ENCODE measurements at places on chromosomes 5 and 9.

- no peak for DNase-seq
Observed at GRCh38 chr9:17134396-17135294, at the start of gene CNTLN. TSS of gene CNTLN (plus strand) at chr9:17135040. CDS start at chr9:17135066, 26 bp downstream.

GRCh38 chr9:27282269-27282668, 14.7 kb downstream of the EQTN start:
- DNase-seq, result no peak

- no peak for DNase-seq
Observed at GRCh38 chr5:111927191-111927590, 170.2 kb upstream of the NREP start.

GRCh38 chr5:143355710-143356109, 47.8 kb downstream of the NR3C1 start:
- DNase-seq, result no peak

DNA sequence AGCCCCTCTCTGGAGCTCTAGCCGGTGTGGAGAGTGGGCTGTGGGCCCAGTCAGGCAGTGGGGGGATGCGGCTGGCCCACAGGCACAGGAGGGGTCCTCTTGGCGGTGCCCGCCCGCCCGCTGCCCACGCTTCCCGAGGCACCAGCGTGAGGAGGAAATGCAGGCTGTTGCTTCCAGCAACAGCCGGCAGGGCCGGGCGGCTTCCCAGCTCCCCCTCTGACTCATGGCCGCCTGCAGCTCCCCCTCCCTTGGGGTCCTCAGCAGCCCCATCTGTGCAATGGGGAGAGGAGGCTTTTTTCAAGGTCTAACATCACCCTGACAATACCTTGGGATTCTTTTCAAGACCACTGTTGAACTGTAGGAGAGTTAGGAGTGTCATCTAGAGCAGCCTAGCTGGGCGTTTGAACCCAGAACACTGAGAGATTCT, 10.4 kb downstream of the CXXC5 start:
- no peak for DNase-seq

DNA sequence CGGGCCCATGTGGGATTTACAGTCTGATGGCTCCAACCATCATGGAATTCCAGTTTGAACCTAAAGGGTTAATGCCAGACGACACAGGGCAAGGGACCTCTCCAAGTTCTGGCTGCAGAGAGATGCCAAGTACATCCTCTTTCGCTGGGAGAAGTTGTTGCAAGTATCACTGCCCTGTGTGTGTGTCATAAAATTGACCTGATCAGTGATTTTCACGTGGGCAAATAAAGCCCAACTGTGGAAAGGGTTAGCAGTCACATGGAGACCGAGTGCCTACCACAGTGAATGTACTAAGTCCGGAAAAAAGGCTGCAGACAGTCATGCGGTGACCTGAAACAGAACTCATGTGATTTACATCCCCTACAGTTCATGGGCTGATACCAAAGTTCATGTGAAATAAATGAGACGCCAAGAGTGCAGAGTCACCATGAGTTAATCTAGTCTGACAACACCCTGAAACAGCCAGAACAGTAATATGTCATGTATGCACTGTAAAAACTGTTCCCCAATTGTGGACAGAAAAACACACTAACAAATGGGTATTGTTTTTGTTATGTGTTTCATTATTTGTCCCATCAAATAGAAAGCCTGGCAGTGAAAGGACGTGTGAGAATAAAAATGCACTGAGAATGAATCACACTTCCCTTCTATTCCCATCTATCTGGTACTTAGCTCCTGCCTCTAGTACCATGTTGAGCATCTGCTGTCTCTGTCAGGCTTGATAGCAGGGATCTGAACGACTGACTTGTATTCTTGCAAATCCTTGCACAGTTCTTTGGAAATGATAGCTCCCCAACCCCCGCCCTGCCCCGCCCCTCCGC, 115.7 kb downstream of the SUSD1 start:
- DNase-seq, result no peak

DNA sequence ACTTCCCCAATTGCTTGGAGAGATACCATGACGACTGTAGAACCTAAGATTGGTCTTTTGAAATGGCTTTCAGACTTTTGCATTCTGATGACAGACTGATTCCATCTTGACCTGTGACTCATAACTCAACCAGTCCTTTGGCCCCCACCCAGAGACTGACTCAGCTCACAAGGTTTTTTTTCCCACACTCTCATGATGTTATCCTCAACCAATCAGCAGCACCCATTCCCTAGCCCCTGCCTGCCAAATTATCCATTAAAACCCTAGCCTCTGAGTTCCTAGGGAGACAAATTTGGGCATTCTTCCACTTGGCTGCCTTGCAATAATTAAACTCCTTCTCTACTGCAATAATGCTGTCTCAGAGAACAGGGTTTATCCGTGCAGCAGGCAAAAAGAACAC, 1263.3 kb upstream of the CDH9 start:
- DNase-seq, result no peak

DNA sequence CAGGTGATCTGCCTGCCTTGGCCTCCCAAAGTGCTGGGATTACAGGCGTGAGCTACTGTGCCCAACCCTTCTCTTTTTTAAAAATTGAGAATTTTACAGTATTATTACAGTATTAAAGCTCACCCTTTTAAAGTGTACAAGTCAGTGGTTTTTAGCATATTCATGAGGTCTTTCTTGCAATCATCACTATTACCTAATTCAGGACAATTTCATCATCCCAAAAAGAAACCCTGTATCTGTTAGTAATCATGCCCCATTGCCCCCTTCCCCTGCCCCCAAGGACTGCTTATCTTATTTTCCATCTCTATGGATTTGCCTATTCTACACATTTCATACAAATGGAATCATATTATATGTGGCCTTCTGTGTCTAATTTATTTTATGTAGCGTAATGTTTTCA, 22.6 kb upstream of the MEGF9 start:
- DNase-seq, result no peak

GRCh38 chr5:172113036-172113435, 75.0 kb downstream of the STK10 start:
- no peak for DNase-seq

DNA sequence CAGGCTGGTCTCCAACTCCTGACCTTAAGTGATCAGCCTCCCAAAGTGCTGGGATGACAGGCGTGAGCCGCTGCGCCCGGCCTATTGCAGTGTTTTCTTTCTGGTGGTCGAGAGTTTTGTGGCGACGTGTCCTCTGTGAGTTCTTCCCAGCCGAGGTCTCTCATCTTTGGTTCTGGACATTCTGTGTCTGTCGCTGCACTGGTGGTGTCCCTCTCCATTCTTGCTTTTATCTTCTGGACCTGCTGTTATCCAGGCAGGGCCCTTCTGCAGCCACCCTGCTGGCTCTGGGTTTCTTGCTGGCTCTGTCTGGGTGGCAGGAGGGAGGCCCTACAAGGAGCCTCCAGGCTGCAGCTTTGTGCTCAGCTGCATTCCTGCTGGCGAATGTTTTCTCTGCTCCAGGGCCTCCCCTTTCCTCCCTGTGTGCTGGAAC, 49.1 kb upstream of the EXOC3 start:
- DNase-seq, result no peak

- no peak for DNase-seq
Observed at GRCh38 chr5:44707721-44708120, 101.0 kb upstream of the MRPS30 start.

DNA sequence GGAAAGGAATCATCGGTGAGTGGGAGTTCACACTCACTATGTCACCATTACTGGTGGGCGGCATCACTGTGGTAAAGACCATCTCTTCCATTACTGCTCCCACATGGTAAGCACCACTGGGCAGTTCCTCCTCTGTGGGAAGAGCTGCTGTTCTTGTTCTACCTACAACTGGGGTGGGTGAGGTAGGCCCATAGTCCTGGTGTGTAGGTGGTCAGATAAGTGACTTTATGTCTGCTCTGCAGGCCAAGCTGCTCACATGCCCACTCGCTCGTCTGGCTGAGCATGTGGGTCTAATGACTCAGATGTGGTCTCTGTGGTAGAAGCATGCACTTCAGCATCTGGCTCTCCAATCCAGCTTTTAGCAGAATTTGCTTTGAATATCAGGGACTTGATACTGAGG, 82.9 kb downstream of the TMEM215 start:
- DNase-seq, result no peak

DNA sequence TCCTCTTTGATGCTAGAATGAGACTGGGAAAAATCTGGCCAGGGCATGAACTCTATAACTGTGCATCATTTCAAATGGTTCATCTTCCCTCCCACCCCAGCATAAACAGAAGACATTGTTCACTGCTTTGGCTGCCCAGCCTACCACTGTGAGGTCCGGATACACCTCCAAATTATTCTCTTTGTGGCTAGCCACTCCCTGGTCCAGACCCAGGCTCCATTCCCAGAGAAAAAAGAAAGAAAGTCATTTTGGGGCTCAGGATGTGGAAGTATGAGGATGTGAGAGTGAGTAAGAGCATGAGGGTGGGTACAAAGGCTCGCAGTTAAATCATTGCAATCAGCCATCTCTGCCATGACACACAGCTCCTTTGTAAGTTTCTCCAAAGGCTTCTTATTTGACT, 559.2 kb downstream of the PSAT1 start:
- no peak for DNase-seq

GRCh38 chr9:115210699-115211098, 92.7 kb upstream of the TNC start:
- DNase-seq, result no peak

GRCh38 chr5:125367702-125368101, 621.3 kb upstream of the ZNF608 start:
- no peak for DNase-seq

DNA sequence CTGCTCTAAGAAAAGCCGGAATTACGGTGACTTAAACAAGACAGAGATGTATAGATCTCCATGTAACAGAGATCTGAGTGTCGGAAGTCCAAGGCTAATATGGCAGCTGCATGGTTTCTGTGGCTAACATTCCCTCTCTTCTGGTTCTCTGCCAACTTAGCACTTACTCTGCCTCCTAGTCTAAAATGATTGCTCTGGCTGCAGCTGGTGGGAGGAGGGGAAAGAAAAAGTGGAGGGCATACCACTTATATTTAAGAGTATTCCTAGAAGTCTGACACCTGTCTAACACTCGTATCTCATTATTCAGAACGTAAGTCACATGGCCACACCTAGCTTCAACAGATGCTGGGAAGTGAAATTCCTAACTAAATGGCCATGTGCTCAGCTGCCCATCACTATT, 551.5 kb upstream of the TLE4 start:
- DNase-seq, result no peak

DNA sequence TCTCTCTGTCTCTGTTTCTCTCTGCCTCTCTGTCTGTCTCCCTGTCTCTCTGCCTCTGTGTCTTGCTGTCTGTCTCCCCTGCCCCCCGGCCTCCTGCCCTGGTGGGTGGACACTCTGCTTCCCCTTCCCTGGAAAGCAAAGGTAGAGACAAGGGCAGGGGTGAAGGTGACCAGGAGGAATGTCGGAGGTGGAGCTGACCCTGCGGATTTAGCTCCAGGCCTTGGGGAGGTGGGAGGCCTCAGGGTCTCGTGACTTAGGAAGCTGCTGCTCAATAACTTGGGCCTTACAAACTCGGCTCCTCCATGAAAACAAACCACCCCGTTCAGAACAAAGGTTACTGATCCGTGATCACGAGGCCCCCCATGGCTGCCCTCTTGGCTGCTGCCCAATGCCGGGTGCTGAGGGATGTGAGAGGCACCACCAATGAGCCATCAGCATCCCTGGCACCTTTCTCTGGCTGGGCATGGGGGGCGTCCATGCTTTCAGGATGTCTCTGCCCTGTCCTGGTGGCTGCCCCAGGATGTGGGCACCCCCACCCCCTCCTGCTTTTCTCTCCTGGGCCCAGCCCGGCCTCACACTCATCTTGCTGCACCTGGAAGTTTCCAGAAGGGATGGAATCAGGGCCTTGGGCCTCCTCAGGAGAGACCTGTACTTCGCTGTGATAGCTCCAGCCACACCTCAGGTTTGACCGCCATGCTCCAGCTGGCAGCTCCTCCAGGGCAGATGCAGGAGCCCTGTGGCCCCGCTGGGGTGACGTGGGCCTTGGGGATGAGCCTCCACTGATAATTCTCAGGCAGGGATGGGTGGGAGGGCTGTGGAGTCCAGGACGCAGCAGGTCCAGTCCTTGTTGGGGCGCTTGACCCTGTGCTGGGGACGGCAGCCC, 14.8 kb upstream of the SLC6A19 start:
- no peak for DNase-seq

- no peak for DNase-seq
Observed at GRCh38 chr9:82458296-82458695, 469.7 kb downstream of the SPATA31D1 start.

- DNase-seq, result no peak
Observed at GRCh38 chr9:36116593-36116992, 19.9 kb upstream of the GLIPR2 start.

DNA sequence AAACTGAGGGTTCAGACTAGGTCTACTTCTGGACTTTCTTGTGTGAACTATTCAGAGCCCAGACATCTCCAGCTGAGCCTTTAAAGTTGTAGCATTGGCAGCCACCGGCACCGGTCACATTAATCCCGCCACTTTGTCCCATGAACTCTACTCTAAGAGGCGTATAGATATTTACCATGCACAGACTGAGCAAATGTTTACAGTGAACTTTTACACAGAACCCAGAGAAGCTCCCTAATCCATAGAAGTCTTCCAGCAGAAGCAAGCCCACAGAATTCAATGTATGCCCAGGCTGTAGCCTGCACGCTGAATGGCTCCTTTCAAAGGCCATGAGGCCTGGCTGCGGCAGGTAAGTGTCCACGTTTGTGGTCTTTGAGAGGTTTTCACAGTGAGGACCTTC, 466.9 kb downstream of the ENC1 start:
- no peak for DNase-seq

GRCh38 chr5:12323637-12324229, 419.5 kb upstream of the CTNND2 start:
- DNase-seq, result no peak

GRCh38 chr5:143682246-143682905, 129.6 kb upstream of the HMHB1 start:
- DNase-seq, result no peak

GRCh38 chr9:71741926-71742648, 26.2 kb downstream of the CEMIP2 start:
- no peak for DNase-seq

- peak; percentile 7 for DNase-seq
Observed at GRCh38 chr9:72362680-72363139, 2.3 kb downstream of the ZFAND5 start.

DNA sequence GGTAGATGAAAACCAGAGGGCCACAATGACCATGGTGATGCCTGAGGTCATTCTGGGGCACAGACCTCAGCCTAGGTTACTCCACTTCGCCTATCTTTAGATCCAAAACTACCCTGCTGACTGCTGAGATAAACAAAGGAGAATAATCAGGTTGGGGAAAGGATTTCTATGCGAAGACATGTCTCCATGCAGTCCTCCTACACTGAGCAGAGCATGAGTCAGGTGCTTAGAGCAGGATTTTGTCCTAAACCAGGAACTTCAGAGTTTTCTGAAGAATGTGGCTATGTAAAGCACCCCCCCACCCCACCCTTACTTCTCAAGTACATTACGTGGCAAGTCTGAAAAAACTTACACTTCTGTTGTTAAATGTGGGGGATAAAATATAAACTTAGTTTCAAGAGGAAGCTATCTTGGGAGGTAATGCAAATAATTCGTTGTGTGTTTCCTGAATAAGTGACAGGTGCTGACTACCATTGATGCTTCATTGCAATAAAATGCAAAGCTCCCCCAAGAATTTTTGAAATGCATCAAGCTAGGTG, 19.4 kb downstream of the PDCD1LG2 start:
- no peak for DNase-seq

All from stimulated activated CD4-positive, alpha-beta T cell treated with anti-CD3 and anti-CD28 coated beads, TNF-alpha, amount 100 ng/mL, for 1 hour (primary cell).